ENCODE measurements at places on chromosomes 13 and 19. TPM values are rescaled to one million over a fixed set of nuclear protein-coding genes. Genes with fewer than 3 reads are reported as not detected.
A peak's percentile ranks its signal among the peaks of the same experiment; 100 is the strongest.

DNA sequence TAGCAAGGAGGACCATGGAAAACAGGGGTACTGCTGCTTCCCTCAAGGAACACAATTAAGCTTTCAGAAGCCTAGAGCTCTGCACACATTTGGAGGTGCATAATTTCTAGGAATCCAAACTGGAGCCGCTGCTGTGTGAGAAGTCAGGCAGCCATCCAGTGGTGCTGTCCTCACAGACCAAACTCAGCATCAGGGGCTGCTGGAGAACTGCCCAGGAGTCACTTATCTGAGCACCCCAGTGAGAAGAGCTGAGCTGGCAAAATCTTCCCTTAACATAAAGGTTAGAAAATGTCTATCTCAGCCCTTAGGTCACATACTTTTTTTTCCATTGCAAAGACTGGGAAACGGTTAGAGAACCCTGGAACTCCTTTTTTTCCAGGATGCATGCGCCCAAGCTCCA lies 72.8 kb downstream of the ATP7B start:
- H3K27ac ChIP-seq: no peak overlapping the region
- peaks cover 26% of the 10 kb centered on the region for H3K27me3 ChIP-seq
- H3K36me3 ChIP-seq: no peaks in the 10 kb centered on the region

- H3K4me3 ChIP-seq: no peak overlapping the region
- no peaks in the 10 kb centered on the region for H3K36me3 ChIP-seq
- no peak for DNase-seq
- no peak overlapping the region for H3K27ac ChIP-seq
- no peaks in the 10 kb centered on the region for H3K27me3 ChIP-seq
Measured at GRCh38 chr13:22399801-22400420, 729.0 kb downstream of the FGF9 start.

The CCNA1 gene
- total RNA-seq: 3.8 TPM

The OR4F17 gene
- not detected for total RNA-seq

GRCh38 chr13:41833831-41834230 lies 127.1 kb downstream of the VWA8 start:
- H3K36me3 ChIP-seq: peaks cover 24% of the 10 kb centered on the region
- H3K4me3 ChIP-seq: no peak overlapping the region

GRCh38 chr19:42193706-42194105 lies 23.8 kb downstream of the DEDD2 start:
- H3K27ac ChIP-seq: no peak overlapping the region
- peaks cover 61% of the 10 kb centered on the region for H3K4me1 ChIP-seq
- no peak overlapping the region for H3K4me3 ChIP-seq
- no peak for DNase-seq
- H3K27me3 ChIP-seq: no peaks in the 10 kb centered on the region

The GFY gene
- total RNA-seq: not detected

GRCh38 chr19:28502879-28503734 lies 709.8 kb downstream of the UQCRFS1 start:
- H3K36me3 ChIP-seq: no peaks in the 10 kb centered on the region
- no peak overlapping the region for H3K4me3 ChIP-seq
- no peaks in the 10 kb centered on the region for H3K27me3 ChIP-seq
- H3K27ac ChIP-seq: no peak overlapping the region
- H3K4me1 ChIP-seq: peaks cover 5% of the 10 kb centered on the region
- no peak for DNase-seq

The ZNF835 gene
- total RNA-seq: 2.1 TPM

The NLRP11 gene
- not detected for total RNA-seq

The ZNF440 gene
- 11.2 TPM for total RNA-seq

The PSG4 gene
- total RNA-seq: not detected

GRCh38 chr13:44374348-44374712 lies 706 bp downstream of the SERP2 start:
- no peaks in the 10 kb centered on the region for H3K36me3 ChIP-seq
- no peak overlapping the region for H3K27ac ChIP-seq
- H3K27me3 ChIP-seq: peaks cover 61% of the 10 kb centered on the region

DNA sequence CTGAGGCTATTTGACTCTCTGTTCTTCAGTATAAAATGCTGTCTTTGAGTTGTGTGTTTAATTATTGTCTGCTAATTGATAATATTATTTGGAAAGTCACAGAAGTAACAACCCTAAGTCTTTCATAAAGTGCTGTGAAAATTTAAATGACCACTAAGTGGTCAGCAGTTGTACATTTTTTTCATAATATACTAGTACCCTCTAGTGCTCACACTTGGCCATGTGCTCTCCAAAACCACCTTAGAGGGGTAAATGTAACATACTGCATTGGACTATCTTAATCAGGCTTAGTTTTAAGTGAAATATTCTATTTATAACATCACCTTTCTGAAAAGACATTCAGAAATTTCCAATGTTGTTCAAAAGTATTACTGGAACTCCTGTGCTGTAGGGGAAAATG lies 745.3 kb downstream of the GPC5 start:
- no peaks in the 10 kb centered on the region for H3K36me3 ChIP-seq
- no peaks in the 10 kb centered on the region for H3K27me3 ChIP-seq
- DNase-seq: no peak
- no peak overlapping the region for H3K27ac ChIP-seq
- no peaks in the 10 kb centered on the region for H3K4me1 ChIP-seq
- no peak overlapping the region for H3K4me3 ChIP-seq

DNA sequence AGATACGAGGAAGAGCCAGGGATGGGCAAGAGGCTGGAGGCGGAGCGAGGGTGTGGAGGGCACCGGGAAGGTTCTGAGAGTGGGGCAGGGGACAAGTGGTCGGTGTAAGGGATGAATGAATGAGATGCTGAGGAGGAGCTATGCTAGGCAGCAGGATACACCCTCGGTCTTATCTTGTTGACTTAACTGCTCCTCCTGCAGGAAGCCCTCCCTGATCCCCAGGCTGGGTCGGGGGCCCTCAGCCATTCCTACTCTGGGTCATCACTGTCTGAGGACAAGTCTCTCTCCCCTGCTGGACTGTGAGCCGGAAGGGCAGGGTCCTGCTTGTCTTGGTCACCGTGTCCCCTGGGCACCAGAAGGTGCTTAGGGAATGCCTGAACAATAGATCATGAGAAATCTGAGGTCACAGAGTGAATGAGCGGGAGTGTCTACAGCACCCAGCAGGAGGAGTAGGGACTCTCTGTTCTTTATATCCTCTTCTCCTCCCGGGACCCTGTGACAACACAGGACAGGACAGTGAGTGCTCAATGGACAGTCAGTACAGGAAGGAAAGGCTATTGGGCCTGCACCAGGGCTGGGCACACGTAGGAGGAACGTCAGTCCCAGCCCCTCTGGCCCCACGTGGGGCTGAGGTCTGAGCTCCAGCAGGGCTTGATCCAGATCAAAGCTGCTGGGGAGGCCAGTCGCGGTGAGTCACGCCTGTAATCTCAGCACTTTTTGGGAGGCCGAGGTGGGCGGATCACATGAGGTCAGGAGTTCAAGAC lies 6.5 kb downstream of the NKPD1 start:
- peaks cover 5% of the 10 kb centered on the region for H3K36me3 ChIP-seq
- H3K4me3 ChIP-seq: peak overlapping the region; percentile 30
- H3K27ac ChIP-seq: peak overlapping the region; percentile 28
- DNase-seq: no peak
- peaks cover 36% of the 10 kb centered on the region for H3K27me3 ChIP-seq

DNA sequence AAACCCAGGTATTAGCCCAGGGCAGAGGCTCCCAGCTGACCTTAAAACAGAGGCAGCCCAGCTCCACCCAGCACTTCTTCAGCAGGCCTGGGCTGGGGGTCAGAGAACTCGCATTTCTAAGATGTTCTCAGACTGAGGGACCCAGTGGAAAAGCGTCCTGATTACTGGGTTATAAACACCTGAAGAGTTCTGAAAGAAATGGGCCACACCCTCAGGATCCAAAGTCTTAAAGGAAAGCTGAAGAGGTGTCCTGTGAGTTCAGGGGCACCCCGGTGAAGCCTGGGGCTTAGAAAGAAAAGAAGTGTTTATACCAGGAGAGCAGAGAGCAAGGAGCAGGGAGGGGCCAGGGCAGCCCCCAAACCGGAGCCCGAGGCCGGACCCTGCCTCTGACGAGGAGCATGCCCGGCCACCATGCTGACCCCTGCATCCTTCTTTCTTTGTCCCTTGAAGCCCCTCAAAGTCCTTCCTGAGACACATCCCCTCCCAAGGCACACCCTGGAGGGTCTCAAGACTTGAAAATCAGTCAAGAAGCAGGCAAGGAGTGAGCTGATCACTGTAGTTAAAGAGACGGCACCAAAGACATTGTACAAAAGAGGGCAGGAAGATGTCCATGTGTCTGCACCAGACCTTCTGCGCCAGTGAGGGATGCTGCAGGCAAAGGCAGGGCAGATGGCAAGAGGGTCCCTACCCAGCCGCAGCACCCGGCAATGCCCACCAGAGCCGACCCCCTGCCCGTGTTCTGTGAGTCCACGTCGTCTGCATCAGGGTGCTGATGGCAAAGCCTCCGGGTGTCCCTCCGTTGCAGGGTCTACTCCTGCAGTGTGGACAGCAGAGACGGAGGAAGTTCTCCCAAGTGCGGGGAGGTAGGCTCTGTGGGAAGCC lies 10.6 kb upstream of the RAB20 start:
- no peaks in the 10 kb centered on the region for H3K36me3 ChIP-seq
- H3K4me3 ChIP-seq: no peak overlapping the region
- DNase-seq: no peak
- H3K27me3 ChIP-seq: peaks cover 83% of the 10 kb centered on the region
- H3K4me1 ChIP-seq: peaks cover 24% of the 10 kb centered on the region

DNA sequence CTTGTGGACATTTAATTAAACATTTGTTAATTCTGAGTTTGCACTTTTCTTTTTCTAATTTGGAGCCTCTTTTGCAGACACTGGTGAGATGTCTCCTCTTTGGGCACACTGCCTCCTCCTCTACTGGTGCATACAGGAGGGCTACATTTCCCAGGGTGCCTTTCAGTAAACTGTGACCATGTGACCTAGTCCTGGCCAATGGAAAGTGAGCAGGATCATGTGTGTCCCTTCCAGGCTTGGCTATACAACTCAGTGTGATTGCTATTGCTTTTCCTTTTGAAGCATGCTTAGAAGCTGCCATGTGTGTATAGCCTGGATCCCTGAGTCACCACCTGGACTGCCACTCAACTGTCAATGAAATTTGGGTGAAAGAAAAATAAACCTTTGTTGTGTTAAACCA lies 4.5 kb downstream of the IZUMO2 start:
- peaks cover 2% of the 10 kb centered on the region for H3K27me3 ChIP-seq
- no peak overlapping the region for H3K27ac ChIP-seq
- no peak overlapping the region for H3K4me3 ChIP-seq
- H3K4me1 ChIP-seq: no peaks in the 10 kb centered on the region
- H3K36me3 ChIP-seq: peaks cover 1% of the 10 kb centered on the region
- no peak for DNase-seq

DNA sequence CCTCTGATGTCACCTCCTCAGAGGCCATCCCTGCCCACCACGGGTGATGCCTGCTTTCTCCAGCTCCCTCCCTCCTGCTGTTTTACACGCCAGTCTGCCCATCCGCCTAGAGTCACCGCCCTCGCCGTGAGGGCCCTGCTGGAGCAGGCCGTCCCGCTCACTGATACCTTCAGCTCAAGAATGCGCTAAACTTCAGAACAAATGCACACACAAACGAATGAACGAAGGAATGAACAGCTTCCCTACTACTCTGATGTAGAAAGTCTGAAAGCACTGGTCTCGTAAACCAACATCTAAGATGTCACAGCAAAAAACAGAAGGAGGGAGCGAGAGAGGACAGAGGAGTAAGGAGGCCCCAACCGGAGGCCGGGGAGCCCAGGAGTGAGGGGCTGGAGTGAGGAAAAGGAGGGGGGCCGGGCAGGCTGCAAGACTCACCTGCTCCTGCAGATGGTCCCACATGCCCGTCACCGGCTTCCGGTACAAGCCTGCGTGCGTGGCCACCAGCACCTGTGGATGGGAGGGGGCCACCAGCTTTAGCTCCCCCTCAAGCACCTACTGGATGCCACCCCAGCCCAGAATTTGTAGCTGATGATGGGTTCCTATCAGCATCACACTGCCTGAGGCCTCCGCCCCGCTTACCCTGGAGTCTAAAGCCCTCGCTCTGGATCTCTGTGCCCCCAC lies 4.0 kb downstream of the PNKP start:
- peaks cover 24% of the 10 kb centered on the region for H3K36me3 ChIP-seq
- H3K27me3 ChIP-seq: no peaks in the 10 kb centered on the region
- peaks cover 35% of the 10 kb centered on the region for H3K4me1 ChIP-seq
- H3K27ac ChIP-seq: no peak overlapping the region
- DNase-seq: no peak

- peaks cover 45% of the 10 kb centered on the region for H3K36me3 ChIP-seq
- H3K27me3 ChIP-seq: peaks cover 37% of the 10 kb centered on the region
- H3K4me1 ChIP-seq: peaks cover 71% of the 10 kb centered on the region
- peak overlapping the region; percentile 88 for H3K27ac ChIP-seq
Measured at GRCh38 chr19:16327501-16327900, 2.9 kb downstream of the KLF2 start.

DNA sequence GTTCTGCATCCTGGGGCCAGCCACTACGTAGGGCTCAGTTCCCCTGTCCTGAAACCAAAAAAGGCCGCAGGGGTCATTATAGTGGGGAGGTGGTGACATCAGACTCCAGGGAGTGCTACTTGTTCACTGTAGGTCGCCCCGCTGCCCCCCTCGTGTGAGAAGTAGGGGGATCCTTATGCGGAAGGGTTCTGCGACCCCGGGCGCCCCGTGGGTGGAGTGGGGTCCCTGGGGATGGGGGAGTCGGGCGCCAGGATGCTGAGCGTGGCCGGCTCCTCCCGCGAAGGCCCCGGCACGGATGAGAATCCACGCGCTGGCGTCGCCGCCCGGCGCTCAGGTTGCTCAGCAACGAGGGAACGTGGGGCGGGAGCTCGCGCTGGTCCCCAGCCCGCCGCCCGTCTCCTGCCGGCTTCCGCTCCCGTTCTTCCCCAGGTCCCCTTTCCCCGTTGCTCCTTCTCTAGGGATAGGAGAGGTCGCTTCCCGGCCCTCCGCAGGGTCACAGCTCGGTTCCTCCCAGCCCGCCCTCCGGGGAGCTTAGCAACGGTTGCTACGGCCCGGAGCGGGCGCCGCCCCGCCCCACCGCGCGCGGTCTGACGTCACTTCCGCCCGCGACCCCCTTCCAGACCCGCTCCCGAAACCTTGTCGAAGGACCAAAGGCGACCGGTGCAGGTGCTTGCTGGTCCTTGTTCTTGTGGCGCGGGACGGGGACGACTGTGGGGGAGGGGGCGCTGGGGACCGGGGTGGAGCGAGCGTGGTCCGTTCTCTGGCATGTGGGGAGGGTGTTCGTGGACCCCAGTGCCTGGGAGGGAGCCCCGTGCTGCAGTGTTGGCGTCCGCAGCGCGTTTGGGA lies at the start of gene NAT14:
Gene NAT14, plus strand, starts transcription at position 596 of the 846 bp plus-strand sequence. CDS start 521 bp downstream, outside the sequence.
- peak; percentile 72 for DNase-seq
- peaks cover 8% of the 10 kb centered on the region for H3K4me1 ChIP-seq
- H3K27me3 ChIP-seq: no peaks in the 10 kb centered on the region
- H3K36me3 ChIP-seq: peaks cover 2% of the 10 kb centered on the region

The MICU2 gene
- 34.6 TPM for total RNA-seq
